ENCODE measurements at places on chromosomes 16 and 17.

DNA sequence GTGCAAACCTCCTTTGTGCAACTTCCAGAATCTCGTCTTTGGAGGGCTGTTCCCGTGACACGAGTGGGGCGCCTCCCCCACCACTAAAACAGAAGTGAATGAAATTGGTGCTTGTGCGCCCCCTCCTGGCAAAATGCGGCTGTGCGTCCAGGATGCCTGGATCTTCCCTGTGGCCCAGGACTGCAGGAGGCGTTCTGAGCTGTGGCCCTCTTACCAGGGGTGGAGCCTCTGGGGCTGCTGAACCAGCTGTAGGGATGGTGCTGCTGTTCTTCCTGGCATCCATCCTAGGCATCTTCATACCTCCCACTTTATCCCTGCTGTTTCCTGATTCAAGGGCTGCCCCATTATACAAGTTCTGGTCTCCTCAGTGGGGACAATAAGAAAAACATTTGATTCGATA is 18.5 kb upstream of the NAGLU start:
- peak; percentile 80 for DNase-seq

- DNase-seq: no peak
Observed at GRCh38 chr16:80936410-80936809, 70.3 kb downstream of the CMC2 start.

- DNase-seq: no peak
Observed at GRCh38 chr16:89300311-89300975, 82.9 kb downstream of the ZNF778 start.

GRCh38 chr17:69916761-69917160 is 158.3 kb upstream of the KCNJ16 start:
- DNase-seq: no peak

DNA sequence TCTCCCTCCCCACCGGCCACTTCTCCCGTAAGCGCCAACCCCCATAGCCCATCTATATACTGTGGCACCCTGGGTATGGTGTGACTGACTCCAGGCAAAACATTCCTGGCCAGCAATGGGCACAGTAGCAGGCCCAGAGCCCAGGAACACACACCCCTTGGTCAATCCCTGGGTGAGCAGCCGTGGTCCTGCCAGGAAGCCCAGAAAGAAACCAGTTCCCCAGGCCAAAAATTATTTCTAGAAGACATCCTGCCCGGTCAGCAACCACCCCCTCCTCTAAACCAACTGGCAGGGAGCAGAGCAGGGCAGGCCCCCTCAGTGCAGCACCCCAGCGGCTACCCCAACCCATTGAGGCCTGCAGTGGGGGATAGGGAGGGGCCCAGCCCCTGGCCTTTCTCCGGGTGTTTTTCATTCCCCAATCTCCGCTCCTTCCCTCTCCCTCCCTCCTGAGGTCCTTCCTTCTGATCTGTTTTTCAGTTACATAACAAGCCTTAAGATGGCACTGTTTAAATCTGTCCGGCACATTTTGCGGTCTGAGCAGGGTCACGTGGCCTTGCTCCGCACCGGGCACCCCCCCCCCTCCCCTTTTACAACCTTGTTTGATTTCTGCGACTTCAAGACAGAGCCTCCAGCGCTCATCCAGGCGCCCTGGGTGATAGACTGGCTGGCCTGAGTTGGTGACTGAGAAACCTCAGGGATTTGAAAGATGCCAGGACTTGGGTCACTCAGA is 2.0 kb downstream of the NPTX1 start:
- no peak for DNase-seq

DNA sequence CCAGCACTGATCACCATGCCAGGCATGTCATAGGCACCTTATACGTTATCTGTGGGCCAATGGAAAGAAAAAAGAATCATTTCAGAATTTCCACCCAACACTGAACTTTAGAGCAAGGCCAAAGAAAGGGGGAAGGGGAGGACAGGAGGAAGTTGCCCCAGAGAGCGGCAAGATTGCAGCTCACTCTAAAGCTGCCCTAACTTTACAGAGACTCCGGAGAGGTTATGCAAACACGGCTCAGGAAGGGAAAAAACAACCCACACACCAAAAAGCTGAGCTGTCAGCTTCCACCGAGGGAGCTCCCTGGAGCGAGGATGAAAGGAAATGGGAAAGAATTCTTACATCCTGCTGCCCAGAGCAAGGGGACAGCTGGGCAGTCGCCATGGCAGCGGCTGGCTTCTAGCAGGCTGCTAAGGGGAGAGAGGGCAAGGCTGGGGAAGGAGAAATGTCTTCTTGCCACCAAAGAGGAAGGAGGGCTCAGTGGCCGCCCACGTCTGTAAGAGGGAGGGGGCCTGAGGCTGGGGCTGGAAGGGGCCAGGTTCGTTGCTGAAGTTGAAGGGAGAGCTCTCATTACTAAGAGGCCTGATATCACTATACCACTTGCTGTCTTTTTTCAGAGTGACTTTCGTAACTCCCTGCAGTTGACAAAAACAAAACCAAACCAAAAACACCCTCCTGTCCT is 18.2 kb downstream of the COTL1 start:
- DNase-seq: peak; percentile 54

GRCh38 chr17:65268832-65269231 is 131.7 kb downstream of the RGS9 start:
- DNase-seq: no peak

GRCh38 chr17:4019275-4019674 is 55.0 kb upstream of the ATP2A3 start:
- DNase-seq: no peak

GRCh38 chr16:73091174-73091573 is 43.2 kb upstream of the ZFHX3 start:
- no peak for DNase-seq

DNA sequence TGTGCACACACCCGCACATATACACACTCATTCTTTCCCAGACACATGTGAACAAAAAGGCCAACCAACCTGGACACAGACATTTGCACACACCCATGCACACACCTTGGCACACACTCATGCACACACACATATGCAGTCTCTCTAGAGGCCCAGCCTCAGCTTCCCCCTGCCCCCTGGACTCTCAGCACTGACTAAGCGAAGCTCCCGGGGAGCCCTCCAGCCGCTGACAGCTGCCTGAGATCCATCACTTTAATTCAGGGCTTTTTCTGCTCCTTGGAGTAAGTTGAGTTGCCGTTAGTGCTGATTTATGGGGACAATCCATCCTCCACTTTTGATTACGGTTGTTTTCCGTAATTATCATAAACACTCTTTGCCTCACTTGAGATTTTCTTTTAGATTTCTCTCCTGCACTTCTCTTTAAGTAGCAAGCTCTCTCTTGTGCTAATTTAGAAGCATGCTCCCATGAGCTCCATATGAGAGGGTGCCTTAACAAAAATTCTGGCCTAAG is 158.6 kb upstream of the CDC42EP4 start:
- DNase-seq: no peak

- no peak for DNase-seq
Observed at GRCh38 chr16:51166091-51166490, 15.0 kb upstream of the SALL1 start.

GRCh38 chr16:55102531-55102930 is 171.9 kb downstream of the IRX5 start:
- no peak for DNase-seq

- DNase-seq: no peak
Observed at GRCh38 chr16:81443688-81444447, 740 bp upstream of the CMIP start.

DNA sequence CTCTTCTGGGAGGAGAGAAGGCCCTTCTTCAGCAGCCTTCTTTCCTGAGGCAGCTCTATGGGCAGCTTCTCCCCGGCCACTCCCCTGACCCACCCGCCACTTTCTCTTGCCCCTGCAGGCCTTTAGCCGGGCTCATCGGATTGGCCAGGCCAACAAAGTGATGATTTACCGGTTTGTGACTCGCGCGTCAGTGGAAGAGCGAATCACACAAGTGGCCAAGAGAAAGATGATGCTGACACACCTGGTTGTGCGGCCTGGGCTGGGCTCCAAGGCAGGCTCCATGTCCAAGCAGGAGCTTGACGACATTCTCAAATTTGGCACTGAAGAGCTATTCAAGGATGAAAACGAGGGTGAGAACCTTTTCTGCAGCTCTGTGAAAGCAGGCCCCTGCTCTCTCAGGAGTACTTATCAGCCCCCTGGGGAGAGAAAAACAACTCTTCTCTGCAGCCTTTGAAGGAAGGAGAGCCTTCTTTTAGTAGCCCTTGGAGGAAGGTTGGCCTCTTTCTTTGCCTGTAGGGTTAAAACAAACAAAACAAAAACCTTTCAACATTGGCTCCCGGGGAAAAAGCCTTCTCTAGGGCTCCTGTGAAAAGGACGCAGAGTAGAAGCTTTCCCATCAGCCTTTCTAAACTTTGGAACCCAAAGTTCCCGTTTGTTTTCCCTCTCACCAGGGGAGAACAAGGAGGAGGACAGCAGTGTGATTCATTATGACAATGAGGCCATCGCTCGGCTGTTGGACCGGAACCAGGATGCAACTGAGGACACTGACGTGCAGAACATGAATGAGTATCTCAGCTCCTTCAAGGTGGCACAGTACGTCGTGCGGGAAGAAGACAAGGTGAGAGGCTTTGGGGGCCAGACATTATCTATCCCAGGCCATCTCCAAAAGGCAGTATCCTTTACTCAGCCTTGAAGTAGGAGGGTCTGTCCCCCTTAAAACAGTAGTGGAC is 12.7 kb downstream of the RNF227 start:
- DNase-seq: no peak

DNA sequence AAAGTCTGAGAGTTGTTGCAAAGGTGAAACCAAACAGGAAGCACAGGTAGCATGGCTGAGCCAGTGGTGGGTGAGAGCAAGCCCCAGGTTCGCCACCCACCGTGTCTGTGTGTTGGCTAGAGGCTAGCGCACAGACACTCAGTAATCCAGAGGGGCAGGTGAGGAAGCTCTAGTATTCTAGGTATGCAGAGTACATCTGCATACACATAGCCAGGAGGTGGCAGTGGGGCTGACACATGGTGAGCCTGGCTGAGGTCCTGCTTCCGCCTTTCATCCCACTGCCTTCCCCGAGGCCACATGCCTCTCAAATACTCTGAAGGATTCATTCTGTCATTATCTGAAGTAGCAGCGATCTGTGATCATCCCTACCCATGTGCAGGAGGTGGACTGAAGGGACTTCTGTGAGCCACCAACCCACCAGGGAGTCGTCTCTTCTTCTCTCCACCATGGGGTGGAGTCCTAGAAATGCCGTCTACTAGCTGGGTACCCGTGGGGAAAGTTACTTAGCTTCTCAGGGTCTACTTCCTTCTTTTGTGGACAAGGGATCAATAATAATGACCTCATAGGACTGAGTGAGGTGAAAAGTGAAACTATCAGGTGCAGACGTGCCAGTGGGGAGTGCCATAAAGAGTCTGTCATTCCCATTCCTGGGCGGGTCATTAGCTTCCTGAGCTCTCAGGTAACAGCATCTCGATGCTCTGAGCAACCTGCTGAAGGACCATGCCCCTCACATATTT is 36.0 kb upstream of the ICAM2 start:
- no peak for DNase-seq

GRCh38 chr17:9028988-9029570 is 7.8 kb downstream of the NTN1 start:
- DNase-seq: no peak

GRCh38 chr17:74052993-74053711 is 150.3 kb upstream of the RPL38 start:
- no peak for DNase-seq

DNA sequence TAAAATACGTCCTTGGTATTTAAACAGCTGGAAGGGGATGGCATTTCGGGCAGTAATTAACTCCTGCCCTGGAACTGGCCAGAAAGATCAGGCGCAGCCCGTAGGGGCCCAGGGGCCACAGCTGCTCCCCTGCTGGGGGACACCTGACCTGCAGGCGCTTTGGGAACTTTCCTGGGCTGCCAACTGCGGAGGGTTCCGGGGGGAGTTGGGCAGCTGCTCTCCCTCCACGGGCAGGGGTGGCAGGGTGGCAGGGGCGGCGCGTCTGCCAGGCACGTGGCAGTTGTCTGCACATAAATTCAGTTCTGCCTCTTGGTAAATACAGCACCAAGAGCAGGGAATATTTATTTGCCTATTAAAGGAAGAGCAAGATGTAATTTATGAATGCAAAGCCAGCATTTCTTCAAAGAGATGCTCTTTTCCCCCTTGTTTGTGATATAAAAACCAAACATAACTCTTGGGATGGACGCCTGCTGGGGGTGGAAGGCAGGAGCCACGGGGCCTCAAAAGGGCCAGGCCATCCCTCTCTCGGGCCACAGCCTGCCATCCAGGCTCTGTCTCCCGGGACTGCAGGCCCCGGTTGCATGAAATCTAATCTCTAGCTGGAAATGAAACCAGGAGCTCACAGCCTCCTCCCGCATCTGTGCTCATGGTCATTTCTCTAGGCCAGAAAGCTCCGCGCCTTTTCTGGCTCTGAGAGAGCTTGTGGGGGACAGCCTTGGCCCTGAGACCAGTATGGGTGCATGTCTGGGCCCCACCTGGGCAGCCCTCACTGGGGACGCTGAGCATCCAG is 29.9 kb upstream of the CHMP6 start:
- DNase-seq: no peak

- no peak for DNase-seq
Observed at GRCh38 chr16:15773968-15774367, 82.9 kb downstream of the MYH11 start.

DNA sequence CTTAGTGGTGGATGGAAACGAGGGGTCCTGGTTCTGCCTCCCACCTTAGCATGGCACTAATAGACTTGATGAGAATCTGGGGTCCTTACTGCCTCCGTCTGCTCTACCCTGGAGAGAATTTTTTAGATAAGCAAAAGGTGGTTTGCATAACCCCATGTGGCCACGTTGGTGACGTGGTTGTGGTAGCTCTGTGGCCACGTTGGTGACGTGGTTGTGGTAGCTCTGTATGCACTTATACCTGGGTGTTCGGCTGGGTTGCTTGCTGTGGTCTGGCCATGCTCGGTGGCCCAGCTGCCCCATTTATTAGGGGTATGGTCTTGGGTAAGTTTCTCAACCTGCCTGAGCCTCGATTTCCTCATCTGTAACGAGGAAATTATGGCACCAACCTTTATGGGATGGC is 13.0 kb downstream of the SPIRE2 start:
- no peak for DNase-seq

- DNase-seq: peak; percentile 7
Observed at GRCh38 chr17:7523033-7523432, 25.8 kb upstream of the TNFSF12 start.

DNA sequence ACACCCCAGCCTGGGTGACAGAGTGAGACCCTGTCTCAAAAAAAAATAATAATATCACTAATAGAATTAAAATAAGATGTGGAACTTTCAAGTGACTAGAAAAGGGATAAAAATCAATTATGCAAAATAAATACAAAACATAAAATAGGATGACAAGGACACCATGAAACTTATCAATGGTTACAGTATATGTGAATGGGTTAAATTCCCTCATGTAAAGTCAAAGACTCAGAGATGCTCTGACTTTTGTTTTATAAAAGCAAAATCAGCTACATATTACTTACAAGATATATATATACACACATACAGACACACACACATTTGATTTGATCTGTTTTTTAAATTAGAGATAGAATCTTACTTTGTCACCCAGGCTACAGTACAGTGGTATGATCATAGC is 33.5 kb upstream of the SCNN1B start:
- DNase-seq: no peak

DNA sequence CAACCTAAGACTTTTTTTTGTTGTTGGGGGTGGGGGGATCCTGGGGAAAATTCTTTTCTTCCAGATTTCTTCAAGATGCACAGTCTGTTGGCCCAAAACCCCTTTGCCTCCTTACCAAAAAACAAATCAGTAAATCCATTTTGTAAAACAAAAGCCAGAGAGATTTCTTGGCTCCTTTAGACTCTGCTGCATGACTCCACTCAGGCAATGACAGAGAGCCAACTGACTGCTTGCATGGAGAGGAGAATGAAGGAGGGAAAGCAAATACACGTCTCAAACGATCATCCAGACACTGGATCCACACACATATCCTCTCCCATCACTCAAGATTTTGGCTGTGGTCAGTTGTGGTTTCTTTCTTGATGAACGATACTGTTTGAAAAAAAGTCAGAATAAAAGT is 13.8 kb downstream of the COPRS start:
- no peak for DNase-seq

All from stimulated activated CD4-positive, alpha-beta T cell treated with anti-CD3 and anti-CD28 coated beads, Interleukin-12 subunit alpha, Interleukin-12 subunit beta, amount 100 ng/mL, for 24 hours (primary cell).